NCI-H1694 treated with DMSO at 0.1 percent for 48 hours (cell line): ENCODE measurements at places on chromosomes 11 and 22.
A peak's percentile ranks its signal among the peaks of the same experiment; 100 is the strongest.

GRCh38 chr11:116510886-116511650 is 261.7 kb downstream of the BUD13 start:
- no peak for DNase-seq

- no peak for DNase-seq
Observed at GRCh38 chr11:107856180-107856980, 2.2 kb downstream of the SLC35F2 start.

GRCh38 chr11:65695459-65696241 is 16.4 kb upstream of the KAT5 start:
- peak; percentile 5 for DNase-seq

DNA sequence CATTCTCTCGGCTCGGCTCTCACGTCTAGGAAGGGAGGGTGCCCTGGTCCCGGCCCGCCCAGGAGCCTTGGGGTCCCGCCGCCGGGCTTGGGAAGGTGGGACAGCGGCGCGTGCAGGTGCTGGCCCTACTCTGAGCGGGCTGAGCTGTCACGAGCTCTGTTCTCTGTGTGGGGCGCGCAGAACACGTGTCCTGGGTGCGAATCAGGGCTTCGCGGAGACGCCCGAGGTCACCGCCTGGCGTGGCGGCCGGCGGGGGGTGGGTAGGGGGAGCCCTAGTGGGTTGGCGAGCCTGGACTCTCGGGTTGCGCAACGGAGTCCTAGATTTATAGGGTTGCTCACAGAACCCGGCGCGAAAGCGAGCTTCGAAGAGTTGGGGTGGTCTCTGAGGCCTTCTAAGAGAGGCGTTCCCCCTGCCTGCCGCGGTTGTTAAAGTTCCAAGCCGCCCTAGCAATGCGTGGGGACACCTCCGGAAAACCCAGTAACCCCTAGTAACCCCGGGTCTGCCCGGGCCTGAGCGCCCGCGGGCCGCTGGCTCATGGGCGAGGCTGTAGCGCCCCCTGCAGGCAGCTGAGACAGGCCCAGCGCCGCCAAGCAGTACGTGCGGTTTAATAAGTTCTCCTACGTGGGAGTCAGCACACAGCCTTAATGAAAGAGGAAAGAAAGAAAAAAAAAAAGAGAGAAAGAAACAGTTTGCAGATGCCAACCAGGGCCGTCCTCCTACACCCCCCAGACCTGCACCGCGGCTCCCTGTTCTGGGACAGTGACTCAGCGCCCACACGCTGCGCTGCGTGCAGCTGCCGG is 2.7 kb downstream of the ADM start:
- peak; percentile 41 for DNase-seq

GRCh38 chr22:37184380-37184755 is 3.7 kb downstream of the C1QTNF6 start:
- no peak for DNase-seq

DNA sequence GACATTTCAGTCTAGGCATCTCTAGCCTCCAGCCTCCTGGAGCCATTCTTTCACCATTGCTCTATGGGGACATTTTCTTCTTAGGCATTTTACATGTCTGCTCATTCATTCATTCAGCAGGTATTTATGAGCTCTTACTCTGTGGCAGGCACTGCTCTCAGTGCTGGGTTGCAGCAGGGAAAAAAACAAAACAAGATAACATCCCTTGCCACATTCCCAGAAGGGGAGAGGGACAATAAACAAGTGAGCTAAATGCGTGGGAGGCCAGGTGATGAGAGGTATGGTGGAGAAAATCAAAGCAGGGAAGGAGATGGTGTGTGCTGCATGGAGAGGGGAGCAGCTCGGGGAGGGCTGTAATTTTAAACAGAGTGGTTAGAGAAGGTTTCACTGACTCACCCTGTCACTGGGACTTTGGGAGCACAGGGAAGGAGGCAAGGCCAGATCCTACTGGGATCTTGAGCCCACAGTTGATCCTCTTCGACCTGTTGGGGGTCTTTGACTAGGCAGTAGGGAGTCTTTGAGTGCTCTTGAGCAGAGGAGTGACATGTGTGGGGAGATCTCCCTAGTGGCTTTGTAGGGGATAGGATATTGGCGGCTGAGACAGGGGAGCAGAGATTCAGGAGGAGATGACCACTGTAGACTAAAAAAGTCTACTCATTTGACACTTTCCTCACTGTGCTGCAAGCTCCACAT is 17.0 kb downstream of the MICAL2 start:
- no peak for DNase-seq

GRCh38 chr11:68372114-68372513 is 59.7 kb downstream of the LRP5 start:
- DNase-seq = no peak

DNA sequence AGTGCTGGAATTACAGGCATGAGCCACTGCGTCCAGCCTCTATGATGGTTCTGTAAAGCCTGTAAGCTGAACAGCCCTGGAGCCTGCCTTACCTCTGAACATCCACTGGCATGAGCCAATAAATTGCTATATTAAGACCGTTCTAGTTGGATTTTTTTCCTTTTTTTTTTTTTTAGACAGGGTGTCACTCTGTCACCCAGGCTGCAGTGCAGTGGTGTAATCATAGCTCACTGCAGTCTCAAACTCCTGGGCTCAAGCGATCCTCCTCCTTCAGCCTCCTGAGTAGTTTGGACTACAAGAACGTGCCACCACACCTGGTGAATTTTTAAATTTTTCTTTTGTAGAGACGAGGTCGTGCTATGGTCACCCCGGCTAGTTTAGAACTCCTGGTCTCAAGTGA is 26.2 kb upstream of the CLDN5 start:
- no peak for DNase-seq

DNA sequence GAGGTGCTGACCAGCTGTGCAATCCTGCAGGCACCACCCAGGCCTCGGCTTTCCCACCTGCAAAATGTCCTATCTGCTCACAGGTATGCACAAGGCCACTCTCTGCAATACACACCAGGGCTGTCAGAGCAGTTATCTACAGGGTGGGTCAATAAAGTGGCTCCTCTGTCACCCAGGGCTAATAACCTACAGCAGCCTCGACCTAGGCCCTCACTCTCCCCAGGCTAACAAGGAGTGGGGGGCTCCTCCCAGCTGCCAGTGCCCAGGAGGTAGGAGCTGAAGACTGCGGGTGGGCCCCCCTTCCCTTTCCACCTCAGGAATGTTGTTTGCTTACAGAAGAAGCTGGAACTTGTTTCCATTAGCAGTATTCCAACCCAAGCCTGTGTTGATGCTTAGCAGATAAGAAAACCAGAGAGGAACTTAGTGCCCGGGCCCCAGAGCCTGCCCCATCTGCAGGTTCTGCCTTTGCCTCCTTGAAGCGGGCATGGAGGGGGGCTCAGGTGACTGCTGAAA is 26.8 kb downstream of the MYH9 start:
- DNase-seq = no peak
